ENCODE measurements at places on chromosomes 1 and 21.
A peak's percentile ranks its signal among the peaks of the same experiment; 100 is the strongest.

- no peak for DNase-seq
These were observed 3.5 kb downstream of the TGFB2 start for GRCh38 chr1:218348628-218349071.

DNA sequence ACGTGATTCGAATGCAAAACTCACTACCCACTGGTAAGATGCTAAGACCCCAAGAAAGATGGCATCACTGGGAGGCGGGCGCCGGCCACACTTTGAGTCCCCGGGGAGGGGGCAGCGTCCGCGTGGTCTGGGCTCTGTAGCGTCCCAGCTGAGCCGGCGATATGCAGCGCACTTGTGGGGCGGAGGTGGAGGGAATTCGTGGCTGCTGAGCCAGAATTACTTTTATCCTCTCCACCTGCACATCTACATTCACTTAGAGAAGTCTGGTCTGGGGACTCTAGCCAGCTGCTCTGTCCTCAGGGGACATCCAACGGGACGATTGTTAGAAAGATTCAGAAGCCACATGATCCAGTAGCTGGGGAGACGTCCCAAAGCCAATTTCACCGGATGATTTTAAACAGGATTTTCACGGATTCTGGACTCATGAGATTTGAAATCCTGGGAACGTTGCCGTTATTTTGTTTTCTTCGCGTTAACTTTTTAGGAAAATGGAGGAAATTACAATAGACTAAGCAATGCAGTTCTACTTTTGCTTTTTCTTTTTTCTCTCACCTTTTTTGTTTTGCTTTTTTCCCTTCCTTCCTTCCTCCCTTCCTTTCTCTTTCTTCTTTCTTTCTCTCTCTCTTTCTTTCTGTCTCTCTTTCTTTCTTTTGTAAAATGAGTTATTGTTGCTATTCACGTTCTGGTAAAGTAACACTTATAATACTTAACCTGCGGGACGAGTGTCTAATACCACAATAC lies 1.3 kb downstream of the JAM2 start:
- no peak for DNase-seq

- DNase-seq: peak; percentile 32
These were observed 16.0 kb downstream of the OR2T11 start for GRCh38 chr1:248618878-248619277.

GRCh38 chr1:50308878-50309277 lies 114.4 kb downstream of the DMRTA2 start:
- DNase-seq: peak; percentile 37

DNA sequence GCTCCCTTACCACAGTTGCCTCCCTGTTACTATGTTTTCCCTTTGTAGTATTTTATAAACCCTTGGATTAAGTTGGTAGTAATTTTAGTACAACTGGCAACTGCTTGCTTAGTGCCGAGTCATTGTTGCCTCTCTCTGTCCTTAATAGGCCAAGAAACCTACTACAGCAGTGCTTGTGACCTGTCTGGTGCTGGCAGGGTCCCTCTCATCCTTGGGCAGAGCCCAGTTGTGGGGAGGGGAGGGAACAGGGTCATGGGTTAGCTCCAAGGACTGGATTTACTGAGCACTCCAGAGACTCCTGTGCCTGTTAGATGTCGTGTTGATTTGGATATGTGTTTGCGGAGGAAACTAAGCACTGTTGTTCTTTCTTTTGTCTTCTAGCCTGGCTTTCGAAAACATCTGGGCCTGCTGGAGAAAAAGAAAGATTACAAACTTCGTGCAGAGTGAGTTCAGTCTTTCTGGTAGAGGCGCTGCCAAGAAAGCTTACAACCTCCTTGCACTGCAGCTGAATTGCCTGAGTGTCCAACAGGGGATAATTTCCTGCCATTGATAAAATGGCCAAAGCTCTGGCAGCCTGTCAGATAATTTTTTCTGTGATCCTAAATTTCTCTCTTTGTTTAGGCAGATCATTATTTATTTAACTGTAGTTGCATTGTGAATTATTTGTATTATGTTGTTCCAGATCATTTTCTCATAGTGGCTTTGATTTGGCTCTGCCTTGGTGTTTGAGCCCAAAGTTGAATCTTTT lies 3.6 kb downstream of the UTP11 start:
- no peak for DNase-seq

GRCh38 chr1:56584910-56585528 lies 5.7 kb upstream of the PLPP3 start:
- peak; percentile 24 for DNase-seq

DNA sequence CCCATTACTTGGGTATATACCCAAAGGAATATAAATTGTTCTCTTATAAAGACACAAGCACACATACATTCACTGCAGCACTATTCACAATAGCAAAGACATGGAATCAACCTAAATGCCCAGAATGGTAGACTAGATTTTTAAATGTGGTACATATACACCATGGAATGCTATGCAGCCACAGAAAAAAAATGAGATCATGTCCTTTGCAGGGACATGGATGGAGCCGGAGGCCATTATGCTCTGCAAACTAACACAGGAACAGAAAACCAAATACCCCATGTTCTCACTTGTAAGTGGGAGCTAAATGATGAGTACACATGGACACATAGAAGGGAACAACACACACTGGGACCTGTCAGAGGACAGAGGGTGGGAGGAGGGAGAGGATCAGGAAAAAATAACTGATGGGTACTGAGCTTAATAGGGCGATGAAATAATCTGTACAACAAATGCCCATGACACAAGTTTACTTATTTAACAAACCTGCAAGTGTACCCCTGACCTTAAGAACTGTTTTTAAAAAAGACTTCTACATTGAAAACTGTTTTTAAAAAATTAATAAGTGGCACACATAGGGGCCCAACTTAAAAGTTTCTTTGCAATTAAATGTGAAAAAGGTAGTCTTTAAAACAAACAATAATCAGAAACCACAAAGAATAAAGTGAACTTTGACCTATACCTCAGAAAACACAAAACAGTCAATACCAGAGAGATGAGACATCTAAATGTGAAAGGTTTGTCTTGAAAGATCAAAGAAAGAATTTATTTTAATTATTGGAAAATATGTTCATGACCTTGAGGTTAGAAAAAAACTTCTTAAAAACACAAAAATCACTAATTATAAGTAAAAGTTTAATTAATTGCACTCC lies 75.2 kb downstream of the CDC42BPA start:
- no peak for DNase-seq

DNA sequence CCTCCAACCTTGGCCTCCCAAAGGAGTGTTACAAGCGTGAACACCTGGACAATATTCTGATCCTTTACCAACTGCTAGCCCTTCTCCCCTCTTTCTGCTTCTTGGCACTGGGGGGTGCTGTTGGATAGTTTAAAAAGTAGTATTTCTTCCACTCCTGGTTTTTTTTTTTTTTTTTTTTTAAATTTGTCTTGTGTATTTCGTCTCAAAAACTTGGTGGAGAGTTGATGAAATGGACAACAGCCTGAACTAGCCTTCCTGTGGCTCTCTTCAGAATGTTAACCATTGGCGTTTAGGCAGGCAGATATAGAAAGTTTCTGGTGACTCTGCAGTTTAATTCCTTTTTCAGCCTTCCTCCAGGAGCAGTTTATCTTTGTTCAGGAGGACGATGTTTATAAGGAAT lies 69.7 kb upstream of the USP24 start:
- DNase-seq: peak; percentile 28

- DNase-seq: no peak
These were observed 118.4 kb upstream of the NR5A2 start for GRCh38 chr1:199909137-199909536.

DNA sequence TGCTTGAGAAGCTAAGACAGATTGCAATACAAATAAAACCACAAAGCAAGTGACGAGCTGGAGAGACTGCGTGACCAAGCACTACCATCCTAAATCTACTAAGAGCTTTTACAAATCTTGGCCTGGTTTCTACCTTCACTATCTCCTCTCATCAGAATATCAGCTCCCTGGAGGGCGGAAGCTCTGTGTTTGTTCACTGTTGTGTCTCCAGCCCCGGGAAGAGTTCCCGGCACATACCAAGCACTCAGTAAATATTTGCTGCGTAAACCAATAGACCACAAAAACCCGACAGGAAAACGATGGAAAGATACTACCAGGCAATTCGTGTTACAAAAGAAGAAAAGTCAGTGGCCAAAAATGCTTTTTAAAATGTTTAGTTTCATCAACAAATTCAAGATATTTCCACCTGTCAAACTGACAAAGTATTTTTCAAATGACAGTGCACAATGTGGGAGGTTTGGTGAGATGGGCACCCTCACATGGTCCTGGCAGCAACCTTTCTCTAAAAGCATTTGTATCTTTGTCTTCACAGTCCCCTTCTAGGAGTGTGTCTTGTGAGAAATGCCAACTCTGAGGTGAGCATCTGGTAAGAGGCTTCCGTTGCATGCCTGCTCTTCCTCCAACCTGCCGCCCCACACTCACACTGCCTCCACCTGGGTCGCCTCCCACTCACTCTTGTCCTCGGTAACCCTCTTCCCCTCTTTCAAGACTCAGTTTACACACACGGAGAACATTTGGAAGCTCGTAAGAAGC lies 34.7 kb downstream of the SLC1A7 start:
- DNase-seq: peak; percentile 71

DNA sequence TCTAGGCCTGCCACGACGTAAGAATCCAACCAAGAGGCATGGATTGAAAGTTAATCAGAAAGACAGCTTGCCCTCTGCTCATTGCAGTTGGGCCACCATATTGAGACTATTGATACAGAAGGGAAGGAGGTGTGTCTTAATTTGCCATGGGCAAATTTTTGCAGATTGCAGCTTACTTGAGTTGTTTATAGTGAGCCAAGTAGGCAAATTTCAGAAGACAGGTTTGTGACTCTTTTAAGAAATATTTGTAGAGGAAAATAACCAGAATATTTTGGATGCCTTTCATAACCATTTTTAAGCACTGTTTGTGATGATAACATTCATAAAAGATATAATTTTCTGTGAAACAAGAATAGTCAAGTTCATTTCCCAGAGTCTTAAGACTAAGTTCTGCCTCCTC lies 74.1 kb downstream of the PRDM2 start:
- DNase-seq: no peak

GRCh38 chr1:153465811-153466636 lies 5.6 kb upstream of the S100A7 start:
- peak; percentile 21 for DNase-seq

- no peak for DNase-seq
These were observed 97.3 kb downstream of the TTLL7 start for GRCh38 chr1:83901547-83902155.

- no peak for DNase-seq
These were observed 15.3 kb upstream of the EXOSC10 start for GRCh38 chr1:11114966-11115365.

DNA sequence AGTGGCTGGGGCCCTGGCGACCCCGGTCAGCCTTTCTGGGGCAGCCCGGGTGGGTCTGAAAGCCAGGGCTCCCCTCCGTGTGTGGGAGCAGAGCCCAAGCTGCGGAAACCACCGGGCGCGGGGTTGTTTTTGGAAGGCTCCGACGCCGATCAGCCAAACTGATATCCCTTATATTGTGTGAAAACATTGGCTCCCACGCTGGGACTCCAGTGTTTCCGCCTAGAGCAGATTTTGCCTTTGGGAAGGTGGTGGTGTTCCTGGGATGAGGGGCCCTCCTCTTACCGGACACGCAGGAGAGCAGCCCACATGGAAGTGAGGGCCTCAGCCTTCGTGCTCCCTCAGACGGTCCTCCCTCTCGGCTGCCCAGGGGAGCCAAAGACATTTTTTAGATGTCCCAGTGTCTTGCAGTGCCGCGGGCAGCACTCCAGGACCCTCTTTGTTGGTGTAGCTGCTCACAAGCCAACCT lies 54.3 kb downstream of the NGF start:
- no peak for DNase-seq

DNA sequence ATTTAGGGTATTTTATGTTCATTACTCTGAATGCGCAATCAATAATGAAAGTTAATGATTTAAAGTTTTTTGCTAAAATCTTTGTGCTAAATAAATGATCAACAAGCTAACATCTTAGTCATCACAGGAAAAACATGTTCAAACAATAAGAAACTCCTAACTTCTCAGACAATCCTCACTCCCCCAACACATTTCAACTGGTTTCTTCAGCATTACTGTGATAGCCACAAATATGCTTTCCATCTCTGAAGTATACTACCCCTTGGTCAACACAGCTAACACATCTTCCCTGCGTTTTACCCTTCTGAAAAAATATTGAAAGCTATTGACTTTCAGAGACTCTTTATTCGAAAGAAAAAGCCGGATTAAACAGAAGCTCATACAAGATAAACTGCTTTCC lies 85.8 kb downstream of the ZNF644 start:
- DNase-seq: no peak

- peak; percentile 71 for DNase-seq
These were observed 10.1 kb upstream of the GUCA2B start for GRCh38 chr1:42142894-42143675.

DNA sequence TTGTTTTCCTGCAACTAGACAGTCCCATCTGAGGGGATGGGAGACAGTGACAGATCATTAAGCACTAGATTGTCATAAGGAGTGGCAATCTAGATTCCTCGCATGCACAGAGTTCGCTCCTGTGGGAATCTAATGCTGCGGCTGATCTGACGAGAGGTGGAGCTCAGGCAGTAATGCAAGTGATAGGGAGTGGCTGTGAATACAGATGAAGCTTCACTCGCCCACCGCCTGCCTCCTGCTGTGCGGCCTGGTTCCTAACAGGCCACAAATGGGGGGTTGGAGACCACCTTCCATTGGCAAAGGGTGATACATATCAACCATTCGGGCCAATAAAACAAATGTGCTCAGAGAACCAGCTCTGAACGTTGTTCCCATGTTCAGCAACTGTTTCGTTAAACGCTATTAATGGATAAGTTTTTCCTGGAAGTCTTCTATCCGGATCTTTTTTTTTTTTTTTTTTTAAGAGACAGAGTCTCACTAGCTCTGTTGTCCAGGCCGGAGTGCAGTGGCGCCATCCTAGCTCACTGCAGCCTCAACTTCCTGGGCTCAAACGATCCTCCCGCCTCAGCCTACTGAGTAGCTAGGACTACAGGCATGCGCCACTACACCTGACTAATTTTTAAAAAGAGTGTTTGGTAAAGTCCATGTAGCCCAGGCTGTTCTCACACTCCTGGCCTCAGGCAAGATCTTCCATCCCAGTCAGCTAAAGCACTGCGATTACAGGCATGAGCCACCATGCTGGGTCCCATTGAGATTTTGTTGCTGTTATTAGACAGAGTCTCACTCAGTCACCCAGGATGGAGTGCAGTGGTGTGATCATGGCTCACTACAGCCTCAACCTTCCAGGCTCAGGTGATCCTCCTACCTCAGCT lies 8.7 kb upstream of the RSRP1 start:
- DNase-seq: no peak
